ENCODE measurements at places on chromosomes 2 and 18.

GRCh38 chr2:54903736-54904554 is 146.3 kb downstream of the RTN4 start:
- DNase-seq: peak; percentile 9

- DNase-seq: no peak
Observed at GRCh38 chr2:197852108-197852507, 47.7 kb downstream of the PLCL1 start.

GRCh38 chr2:212228743-212229171 is 309.8 kb downstream of the ERBB4 start:
- no peak for DNase-seq

DNA sequence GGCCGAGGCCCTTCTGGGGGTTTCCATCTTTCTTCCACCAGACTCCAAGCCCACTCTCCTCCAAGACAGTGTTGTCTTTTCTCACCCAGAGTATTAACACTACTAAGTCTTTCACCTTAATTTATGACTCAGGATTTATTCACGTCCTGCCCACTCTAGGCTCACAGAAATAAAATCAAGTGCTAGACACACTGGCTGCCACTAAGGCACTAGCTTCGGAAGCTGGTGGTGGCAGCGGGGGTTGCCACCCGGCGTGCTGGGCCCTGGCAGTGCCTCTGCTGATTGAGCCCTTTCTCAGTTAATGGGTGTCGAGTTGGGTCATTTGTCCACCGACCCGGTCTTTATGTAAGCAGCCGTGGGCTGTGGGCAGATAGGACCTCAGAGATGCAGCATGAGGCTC is 93.6 kb upstream of the FZD5 start:
- no peak for DNase-seq

- DNase-seq: no peak
Observed at GRCh38 chr2:113848758-113849415, 41.0 kb upstream of the ACTR3 start.

DNA sequence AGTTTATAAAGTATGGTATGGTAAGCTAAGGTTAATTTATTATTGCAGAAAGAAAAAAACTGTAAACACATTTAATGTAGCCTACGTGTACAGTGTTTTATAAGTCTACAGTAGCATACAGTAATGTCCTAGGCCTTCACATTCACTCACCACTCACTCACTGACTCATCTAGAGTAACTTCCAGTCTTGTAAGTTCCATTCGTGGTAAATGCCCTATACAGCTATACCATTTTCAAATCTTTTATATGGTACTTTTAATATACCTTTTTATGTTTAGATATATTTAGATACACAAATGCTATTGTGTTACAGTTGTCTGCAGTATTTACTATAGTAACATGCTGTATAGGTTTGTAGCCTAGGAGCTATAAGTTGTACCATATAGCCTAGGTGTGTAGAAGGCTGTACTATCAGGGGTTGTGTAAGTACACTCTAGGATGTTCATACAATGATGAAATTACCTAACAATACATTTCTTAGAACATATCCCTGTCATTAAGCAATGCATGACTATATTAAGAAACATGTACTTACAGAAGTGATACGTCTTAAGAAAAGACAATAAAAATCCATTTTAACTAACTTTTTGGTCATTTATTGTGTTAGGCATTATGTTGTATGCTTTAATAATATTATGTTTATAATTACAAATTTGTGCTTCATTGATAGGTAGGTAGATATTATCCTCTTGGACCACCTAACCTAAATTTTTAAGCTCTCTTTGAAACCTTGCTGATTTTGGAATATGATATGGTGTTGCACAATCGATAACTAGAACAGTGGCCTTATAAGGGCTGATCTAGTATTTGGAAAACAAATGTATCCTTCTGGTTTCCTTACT is 51.9 kb downstream of the VRK2 start:
- no peak for DNase-seq

- DNase-seq: no peak
Observed at GRCh38 chr2:113705982-113706523, 50.4 kb downstream of the SLC35F5 start.

- no peak for DNase-seq
Observed at GRCh38 chr18:48922801-48923730, 27.7 kb downstream of the SMAD7 start.

DNA sequence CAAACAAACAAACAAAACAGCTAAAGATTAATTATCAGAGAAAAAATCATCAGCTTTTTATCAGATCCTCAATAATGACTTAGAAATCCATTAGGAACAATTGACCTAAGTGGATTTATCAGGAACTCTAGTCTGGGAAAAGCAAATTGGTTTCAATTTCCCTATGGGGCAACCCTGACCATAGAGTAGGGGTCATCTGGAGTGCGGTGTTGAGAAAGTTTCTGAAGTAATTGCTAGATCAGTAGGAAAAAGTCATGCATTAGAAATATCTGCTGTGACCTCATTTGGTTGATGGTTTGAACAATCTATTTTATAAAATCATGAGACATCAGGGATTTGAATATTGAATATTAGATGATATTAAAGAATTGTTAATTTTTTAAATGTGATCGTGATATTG is 507.9 kb downstream of the TXNL1 start:
- DNase-seq: no peak

DNA sequence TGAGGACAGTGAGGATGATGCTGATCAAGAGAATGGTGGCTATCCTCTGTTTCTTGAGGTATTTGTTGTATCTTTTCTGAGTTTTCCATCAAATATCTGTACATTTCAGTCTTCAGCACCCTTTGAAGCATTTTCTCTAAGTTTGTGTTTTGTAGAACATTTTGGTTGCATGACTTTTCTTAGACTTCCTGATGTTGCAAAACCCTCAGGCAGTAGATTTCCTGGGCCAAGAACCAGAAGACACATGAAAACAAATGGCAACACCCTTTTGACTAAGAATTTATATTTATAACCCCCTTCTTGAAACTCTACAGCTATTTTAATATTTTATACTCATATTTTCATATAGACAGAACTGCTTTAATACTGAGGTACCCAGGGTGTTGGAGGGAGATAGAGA is 16.2 kb downstream of the HNMT start:
- no peak for DNase-seq

GRCh38 chr2:120779781-120780283 is 44.2 kb downstream of the GLI2 start:
- no peak for DNase-seq

- no peak for DNase-seq
Observed at GRCh38 chr2:169254774-169255173, 107.6 kb downstream of the LRP2 start.

DNA sequence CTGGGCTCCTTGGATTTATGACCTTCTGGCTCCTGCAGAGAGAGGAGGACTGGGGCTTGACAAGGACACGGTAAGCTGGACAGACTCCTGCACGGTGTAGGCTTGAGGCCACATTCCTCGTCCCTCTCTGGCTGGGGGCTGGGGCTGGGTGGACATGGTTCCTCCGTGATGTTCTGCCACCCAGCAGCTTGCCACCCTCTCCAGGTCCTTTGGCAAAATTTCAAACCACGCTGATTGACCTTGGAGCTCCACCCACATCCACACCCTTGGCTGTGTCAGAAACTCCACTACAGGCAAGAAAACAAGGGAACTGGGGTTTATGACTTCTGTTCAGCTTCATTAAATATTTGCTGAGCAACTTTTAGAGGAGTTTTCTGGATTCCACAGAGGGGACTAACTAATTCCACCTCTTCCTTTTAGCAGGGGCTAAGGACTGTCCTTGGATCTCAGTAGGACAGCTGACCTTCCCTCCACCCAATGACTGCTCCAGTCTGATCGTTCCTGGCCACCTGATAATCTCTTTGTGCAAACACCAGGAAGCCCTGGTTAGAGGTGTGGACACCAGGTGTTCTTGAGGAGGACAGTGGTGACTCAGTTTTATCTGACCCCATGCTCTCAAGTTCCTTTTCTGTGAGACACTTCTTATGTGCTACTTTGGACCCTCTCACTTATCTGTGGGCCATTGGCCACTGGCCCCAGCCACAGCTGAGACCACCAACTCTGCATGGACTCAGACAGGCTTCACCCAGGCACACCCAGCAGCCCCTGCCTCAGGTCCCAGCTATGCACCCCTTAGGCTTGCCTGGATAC is 29.3 kb downstream of the GPR55 start:
- DNase-seq: no peak

DNA sequence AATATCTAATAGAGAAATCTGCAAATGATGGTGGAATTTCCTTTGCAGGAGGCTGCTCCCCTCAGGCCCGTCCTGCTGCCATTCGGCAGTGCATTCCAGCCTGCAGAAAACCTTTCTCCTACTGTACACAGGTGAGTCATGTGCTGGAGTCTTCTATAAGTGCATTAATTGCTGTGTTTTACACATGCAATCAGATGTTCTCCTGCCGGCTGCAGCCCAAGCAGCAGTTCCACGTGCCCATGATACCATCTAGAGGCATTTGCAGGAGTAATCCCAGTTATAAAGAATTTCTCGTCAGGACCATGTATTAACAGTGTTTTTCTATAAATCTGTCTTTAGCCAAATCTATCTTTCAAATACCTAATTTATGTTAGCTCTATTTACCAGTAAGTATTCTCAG is 304.7 kb upstream of the HNMT start:
- no peak for DNase-seq

DNA sequence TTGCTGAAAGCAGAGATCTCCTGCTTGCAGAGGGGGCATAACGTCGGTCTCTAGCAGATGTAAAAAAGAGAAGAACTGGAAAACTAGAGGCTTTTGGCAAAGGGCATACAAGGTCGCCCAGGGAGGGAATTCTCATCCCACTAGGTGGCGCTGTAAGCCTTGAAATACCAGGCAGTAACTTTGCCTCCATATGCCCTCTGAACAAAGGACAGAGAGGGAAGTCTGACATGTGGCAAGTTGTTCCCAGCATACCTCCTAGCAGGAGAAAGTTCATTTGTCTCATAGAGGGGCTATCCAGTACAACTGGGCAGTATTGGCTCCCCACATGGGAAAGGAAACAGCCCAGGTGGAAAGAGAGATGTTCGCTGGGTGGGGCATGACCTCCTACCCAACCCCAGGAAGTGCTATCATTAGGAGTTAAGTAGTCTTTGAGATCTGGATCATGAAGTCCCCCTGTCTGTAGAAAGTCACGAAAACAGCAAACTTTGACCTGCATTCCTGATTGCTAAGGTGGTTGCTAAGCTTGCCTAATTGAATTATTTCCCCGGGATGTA is 39.9 kb downstream of the STK17B start:
- peak; percentile 23 for DNase-seq

DNA sequence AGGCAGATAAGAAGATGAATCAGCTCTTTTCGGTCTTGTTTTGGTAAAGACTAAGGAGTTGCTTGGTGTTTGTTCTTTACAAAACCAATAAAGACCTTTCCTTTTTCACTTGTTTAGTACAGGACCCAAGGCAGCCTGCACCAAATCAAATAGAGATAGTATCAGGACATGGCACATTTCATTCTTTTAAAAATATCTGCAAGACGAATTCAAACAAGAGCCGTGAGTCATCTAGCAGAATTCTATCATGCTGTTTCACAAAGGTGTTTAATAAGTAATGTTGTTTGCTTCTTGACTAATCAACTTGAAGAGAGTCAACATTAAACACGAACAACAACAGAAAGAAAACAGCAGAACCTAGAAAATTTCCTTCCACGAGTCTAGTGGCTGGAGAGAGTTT is 102.8 kb upstream of the TTN start:
- no peak for DNase-seq

DNA sequence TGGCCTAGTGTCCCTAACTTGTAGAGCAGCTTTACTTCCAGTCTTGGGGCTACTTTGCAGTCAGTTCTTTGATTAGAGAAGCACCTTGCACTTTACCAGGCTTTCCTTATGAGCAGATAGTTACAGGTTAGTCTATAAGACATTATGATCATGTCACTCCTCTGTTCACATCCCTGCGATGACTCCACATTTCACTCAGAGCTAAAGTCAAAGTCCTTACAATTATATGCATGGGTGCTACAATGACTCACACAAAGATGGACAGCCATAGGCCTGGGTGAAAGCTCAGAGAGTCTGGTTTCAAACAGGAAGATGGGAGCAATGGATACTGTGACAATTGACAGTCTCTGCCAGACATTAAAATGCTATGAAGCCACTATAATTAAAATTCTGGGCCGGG is 27.1 kb upstream of the SSB start:
- no peak for DNase-seq

DNA sequence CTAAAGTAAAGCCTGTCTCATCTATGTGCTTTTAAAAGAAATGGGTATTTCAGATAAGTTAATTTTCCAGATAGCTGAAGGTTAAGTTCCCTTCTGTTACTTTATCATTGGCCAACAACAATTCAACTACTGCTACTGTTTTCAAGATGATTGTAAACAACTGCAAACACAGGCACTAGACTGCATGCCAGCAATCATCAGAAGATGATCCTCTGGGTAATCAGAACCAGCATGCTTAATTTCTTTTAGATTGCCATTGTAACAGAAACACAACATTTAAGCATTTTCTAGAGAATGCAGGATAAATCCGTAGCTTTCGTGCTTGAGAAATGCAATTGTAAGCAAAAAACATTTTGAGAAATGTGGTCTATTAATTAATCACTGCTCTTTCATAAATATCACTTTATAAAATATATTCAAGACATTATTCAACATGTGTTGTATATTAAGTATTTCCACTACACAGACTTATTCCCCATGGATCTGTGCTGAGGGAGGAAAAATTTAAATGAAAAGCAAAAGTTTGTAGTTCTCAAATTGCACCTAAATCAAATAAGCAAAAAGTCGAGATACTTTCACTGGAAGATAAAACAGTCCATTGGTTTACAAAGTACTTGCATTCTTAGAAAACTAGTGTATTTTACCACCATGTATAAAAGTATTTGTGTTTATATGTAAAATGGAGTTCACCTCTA is 133.7 kb downstream of the ATL2 start:
- no peak for DNase-seq

DNA sequence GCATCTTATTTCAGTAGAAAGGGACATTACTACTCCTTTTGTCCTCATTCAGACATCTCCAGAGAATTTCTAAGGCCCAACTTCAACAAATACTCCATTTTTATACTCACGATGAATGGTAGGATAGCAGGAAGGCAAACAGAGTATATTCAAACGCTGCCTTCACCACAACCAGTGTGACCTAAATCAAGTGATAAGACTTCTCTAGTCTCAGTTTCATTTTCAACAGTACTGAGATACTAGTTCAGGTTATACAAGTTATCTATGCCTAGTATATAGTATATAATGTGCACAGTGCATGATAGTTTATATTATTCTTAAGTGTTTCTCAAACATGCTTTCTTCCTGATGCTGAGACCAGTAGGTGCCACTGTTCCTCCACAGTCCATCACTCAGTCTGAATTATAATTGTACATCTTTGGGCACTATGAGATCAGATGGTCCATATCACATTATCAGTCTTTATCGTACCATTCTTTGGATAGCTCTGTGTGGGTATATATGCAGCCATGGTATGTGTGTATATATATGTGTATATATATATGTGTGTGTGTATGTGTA is 66.3 kb upstream of the RPE start:
- no peak for DNase-seq

All from T-helper 22 cell (primary cell).